Natural killer cell (primary cell): ENCODE measurements at places on chromosomes 1 and 21.

- no peak overlapping the region for H3K4me3 ChIP-seq
- H3K4me1 ChIP-seq = peaks cover 24% of the 10 kb centered on the region
- no peak overlapping the region for H3K27ac ChIP-seq
Measured at GRCh38 chr21:42067531-42068255, 3.4 kb upstream of the UMODL1 start.

DNA sequence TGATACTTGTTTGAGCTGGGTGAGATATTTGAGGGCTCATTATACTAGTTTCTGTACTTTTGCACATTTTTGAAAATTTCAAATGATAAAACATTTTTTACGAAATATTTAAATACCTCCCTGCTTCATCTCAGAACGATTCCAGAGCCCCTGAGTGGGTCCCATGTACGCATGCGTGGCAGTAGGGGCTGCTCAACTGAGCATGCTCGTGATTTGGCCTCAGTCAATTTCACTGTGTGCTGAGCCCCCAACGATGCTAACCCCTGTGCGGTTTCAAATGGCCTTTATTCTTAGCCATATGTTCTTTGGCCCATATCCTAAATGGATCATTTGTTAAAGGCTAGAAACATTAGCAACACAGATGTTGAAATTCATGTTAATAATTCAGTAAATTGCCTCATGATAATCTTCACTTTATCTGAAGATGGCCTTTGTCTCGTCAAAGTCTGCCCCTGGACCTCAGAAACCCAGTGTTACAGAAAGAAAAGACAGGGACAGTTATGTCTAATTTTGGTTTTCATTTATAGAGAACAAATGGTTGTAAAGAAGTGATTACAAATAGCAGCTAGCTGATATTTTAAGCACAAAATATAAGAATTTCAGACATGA lies 108.2 kb downstream of the MRPS6 start:
- DNase-seq = no peak
- H3K27ac ChIP-seq = no peak overlapping the region
- H3K4me3 ChIP-seq = no peak overlapping the region
- H3K4me1 ChIP-seq = no peaks in the 10 kb centered on the region
- no peaks in the 10 kb centered on the region for H3K36me3 ChIP-seq

DNA sequence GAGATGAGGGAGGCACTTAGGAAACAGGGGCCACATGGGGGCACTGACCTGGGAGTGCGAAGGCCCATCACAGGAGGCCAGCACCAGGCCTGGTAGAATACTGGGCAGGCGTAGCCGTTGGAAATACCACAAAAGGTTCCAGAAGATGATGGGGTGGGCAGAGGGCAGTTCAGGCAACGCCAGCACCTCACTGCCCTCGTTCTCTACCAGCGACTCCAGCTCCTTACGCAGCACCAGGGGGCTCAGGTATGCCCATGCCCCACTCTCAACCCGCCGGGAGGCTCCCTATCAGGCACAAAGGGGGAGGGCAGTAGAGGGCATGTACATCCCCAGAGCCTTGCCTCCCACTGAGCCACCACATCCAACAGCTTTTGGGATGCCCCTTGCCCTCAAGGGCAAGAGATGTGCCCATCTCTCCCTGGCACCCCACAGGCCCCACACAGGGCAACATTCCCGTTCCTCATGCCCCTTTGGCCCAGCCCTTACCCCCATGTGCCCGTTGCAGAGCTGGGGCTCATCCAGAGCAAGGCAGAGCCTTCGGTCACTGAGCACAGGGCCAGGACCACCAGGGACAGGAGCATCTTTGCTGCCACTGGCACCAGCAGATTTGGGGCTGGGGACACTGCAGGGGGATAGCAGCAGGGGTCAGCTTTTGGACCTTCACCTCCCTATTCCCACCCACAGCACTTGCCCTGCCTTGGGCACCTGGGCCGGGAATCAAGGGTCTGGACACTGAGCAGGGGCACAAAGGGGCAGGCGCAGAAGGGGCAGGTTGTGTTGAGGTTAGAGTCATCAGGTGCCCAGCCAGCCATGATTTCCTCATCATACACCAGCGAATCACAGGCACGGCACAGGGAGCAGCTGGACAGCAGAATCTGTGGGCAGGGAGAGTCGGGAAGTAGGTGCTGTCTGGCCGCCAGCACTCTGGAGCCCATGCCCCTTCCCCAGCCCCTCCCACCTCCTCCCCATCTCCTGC lies 9.7 kb upstream of the GATAD2B start:
- H3K27ac ChIP-seq = no peak overlapping the region
- no peaks in the 10 kb centered on the region for H3K4me1 ChIP-seq
- peaks cover 63% of the 10 kb centered on the region for H3K36me3 ChIP-seq
- DNase-seq = no peak

DNA sequence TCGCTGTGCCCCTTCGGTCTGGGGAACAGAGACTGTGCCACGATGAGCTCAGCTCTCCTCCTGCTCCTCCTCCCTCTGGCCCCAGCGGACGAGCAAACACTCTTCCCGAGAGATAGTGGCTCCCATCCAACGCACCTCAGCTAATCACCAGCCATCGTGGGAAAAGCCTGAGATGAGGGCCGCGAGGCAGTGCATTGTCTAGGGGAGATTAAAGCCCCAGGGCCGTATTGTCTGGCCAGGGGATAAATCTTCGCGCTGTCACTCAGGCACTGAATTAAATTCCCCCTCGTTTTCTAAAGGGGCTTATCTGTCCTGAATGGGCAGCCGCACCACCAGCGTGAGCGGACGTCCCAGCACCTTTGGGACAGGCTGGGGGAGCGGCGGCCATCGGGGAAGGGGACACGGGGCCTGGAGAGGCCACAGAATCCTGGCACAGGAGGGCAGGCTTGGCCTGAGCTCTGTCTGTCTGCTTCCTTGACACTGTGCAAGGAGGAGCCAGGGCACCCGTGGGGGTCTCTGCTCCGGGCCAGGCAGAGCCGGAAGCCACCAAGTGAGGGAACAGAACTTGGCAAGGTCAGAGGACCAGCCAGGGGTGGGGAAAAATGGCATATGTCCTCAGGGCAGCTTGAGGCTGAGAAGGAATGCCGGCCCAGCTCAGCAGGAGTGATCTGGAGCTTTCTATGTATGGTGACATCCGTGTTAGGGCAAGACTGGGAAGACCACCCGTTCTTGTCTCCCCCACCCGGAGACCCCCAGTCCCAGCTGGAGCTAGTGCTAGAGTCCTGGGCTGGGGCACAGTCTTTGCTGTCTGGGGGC lies 32.3 kb downstream of the PRDM16 start:
- no peak for DNase-seq
- H3K4me3 ChIP-seq = no peak overlapping the region
- no peaks in the 10 kb centered on the region for H3K36me3 ChIP-seq
- H3K4me1 ChIP-seq = no peaks in the 10 kb centered on the region
- no peak overlapping the region for H3K27ac ChIP-seq

DNA sequence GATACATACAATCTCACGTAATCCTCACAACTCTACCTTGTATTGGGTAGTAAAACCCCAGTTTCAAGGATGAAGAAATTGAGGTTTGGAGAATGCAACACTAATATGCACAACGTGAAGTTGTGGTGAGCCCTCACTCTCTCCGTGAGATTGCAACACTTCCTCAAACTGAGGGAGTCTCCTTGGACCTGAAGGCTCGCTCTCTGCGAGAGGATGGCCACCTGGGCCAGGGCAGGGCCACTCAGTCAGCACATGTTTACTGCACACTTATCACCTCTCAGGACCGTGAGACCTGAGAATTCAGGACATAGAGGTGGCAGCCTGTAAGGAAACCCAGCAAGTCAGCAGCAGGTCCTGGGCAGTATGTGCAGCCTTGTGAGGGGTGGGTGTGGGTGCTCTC lies 8.7 kb downstream of the SH3BP5L start:
- peaks cover 55% of the 10 kb centered on the region for H3K36me3 ChIP-seq
- no peak overlapping the region for H3K4me3 ChIP-seq
- H3K4me1 ChIP-seq = peaks cover 34% of the 10 kb centered on the region

DNA sequence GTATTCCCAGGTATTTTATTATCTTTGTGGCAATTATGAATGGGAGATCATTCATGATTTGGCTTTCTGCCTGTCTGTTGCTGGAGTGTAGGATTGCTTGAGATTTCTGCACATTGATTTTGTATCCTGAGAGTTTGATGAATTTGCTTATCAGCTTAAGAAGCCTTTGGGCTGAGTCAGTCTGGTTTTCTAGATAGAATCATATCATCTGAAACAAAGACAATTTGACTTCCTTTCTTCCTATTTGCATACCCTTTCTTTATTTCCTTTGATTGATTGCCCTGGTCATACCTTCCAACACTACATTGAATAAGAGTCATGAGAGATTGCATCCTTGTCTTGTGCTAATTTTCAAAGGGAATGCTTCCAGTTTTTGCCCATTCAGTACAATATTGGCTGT lies 8.0 kb downstream of the OR2L3 start:
- H3K27me3 ChIP-seq = no peaks in the 10 kb centered on the region
- no peak overlapping the region for H3K27ac ChIP-seq
- H3K4me1 ChIP-seq = no peaks in the 10 kb centered on the region
- H3K4me3 ChIP-seq = no peak overlapping the region

DNA sequence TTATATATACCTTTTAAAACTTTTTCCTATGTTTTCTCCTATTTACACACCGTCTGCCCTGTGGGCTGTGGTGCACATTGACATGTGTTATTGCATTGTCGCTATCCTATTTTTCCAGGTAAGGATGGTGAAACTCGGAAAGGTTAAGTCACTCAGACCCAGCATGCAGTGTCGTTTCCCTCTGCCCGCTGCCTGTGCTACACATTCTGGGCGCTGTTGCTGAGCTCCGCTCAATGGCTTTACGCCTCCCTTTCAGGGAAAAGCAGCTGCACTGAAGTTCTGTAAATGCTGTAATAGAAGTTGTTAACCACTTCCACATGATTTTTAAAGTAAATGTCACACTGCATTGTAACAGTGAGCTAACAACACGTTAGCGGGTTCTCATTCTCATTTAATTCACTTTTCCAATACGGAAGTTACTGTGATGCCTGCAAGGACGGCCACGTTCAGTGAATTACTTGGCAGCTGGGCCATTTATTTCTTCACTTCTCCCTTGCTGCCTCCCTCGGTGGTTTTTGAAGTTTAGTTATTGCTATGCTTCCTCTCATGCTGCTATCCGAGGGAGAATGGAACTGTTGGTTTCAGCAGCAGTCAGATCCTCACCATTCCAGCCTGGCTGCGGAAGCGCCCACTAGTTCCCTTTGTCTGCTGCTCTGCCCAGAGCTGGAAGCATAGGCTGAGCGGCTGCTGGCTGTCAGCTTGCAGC lies 288.7 kb downstream of the SPATA17 start:
- H3K4me3 ChIP-seq = no peak overlapping the region
- no peaks in the 10 kb centered on the region for H3K4me1 ChIP-seq
- DNase-seq = no peak

- H3K27me3 ChIP-seq = no peaks in the 10 kb centered on the region
- no peaks in the 10 kb centered on the region for H3K36me3 ChIP-seq
- H3K4me3 ChIP-seq = no peak overlapping the region
- DNase-seq = no peak
- no peaks in the 10 kb centered on the region for H3K4me1 ChIP-seq
Measured at GRCh38 chr1:100184536-100184935, 6.5 kb upstream of the LRRC39 start.

DNA sequence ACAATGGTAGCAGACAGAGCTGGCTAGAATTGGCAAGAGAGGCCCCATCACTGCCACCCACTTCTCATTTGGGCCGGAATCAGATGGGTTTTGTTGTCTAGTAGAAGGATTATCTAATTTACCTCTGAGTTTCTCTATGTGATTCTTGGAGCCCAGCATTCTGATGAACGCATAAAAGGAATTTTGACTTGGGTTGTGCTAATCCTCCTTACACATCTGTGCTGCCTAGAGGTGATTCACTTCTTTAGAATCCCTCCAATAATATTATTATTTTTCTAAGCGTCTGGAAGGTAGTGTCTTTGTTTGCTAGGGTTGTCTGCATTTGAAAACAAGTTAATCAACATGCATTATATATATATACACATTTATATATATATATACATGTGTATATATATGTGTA lies 118.1 kb downstream of the RUNX1 start:
- H3K27me3 ChIP-seq = no peaks in the 10 kb centered on the region
- no peak overlapping the region for H3K27ac ChIP-seq
- peaks cover 21% of the 10 kb centered on the region for H3K4me1 ChIP-seq
- H3K36me3 ChIP-seq = no peaks in the 10 kb centered on the region
- no peak for DNase-seq

DNA sequence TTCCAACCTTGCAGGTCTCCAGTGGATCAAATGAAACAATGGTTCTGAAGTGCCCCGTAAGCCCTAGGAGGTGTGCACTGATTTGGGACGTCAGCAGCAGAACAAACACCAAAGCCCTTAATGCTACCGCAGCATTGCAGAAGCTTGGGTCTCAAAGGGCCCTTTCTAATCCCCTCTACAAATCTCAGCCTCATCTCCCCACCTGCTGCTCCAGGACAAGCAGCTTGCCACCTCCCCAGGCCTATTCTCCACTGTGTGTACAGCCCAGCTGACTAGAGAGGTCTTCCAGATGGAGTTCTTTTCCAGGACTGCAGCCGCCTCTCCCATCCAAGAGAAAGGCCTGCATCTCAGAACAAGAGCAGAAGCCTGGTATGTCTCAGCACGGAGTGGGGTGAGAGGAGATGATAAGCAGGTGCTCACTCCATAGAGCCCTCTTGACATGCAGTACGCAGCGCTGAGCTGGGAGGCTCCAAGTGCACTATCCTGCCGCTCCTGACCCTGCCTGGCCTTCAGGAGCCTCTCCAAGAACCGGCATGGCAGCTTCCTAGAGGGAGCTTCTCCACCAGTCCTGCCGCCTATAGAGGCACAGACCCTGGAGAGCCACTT lies 46.3 kb downstream of the MRPL37 start:
- no peak for DNase-seq
- H3K27me3 ChIP-seq = no peaks in the 10 kb centered on the region
- H3K27ac ChIP-seq = no peak overlapping the region
- H3K4me3 ChIP-seq = no peak overlapping the region

GRCh38 chr1:15304708-15305467 lies 57.9 kb downstream of the FHAD1 start:
- H3K36me3 ChIP-seq = no peaks in the 10 kb centered on the region
- no peak overlapping the region for H3K27ac ChIP-seq

DNA sequence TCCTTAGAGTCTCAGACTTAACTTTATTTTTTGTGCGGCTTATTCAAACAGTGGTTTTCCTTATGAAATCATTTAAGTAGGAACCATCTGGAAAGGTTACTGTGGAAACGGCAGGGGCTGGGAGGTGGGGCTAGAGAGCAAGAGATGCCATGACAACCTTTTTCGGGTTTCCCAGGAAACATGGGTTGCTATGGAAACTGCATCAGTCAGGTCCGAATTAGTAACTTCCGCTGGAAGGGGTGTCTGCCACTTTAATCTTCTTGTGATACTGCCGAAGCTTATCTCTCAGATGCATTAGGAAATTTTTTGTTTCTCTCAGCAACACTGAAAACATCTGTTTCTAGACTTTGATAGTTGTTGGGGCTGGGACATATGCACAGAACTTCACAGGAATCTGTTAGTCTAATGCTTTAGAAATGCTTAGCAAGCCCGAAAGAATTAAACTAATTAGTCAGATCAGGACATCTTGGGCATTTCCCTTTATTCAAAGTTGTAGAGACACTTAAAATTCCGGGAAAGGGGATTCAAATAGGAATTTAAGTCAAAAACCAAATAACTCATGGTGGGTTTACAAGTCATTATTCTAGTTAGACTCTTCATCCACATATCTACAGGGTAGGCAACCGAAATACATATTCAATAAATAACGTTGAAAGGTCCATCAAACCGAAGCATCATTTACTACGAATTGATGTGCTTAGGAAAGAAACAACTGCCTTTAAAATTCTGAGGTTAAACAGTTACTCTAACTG lies 2.6 kb downstream of the KCNA3 start:
- H3K4me3 ChIP-seq = peak overlapping the region; percentile 68
- H3K36me3 ChIP-seq = peaks cover 8% of the 10 kb centered on the region
- H3K4me1 ChIP-seq = peaks cover 26% of the 10 kb centered on the region
- H3K27ac ChIP-seq = peak overlapping the region; percentile 93
- H3K27me3 ChIP-seq = no peaks in the 10 kb centered on the region
- peak; percentile 47 for DNase-seq

- H3K36me3 ChIP-seq = no peaks in the 10 kb centered on the region
- no peak overlapping the region for H3K4me3 ChIP-seq
- H3K4me1 ChIP-seq = no peaks in the 10 kb centered on the region
- no peak overlapping the region for H3K27ac ChIP-seq
Measured at GRCh38 chr1:78678324-78678723, 28.7 kb downstream of the IFI44 start.
